Uterus (tissue), 4 donors: ENCODE measurements at places on chromosomes 7 and 10. TPM values are rescaled to one million over a fixed set of nuclear protein-coding genes. Genes with fewer than 3 reads are reported as not detected.

- no peak for DNase-seq
- no peak overlapping the region for H3K4me3 ChIP-seq
- H3K27ac ChIP-seq: no peak overlapping the region
- H3K27me3 ChIP-seq: no peaks in the 10 kb centered on the region
Measured at GRCh38 chr10:112904000-112904399, 46.0 kb upstream of the TCF7L2 start.

The ASAH2 gene
- total RNA-seq: not detected

The HMX2 gene
- not detected for total RNA-seq

DNA sequence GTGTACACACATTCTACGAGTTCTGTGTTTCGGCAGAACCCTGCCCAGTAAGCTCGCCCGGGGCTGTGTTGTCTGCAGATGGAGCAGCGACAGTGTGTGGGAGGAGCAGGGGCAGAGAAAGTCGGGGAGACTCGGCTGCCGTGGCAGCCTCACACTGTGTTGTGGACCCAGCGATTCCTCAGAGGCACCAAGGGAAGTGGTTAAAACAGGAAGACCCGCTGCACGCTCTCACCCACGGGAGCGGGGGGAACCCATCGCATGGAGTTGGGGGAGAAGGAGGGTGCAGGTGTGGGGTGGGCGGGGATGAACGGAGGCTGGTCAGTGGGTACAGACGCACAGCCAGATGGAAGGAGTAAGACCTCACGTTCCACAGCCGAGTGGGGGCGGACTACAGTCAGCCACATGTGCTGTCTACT is 250.2 kb downstream of the ELFN1 start:
- no peak for DNase-seq
- no peaks in the 10 kb centered on the region for H3K36me3 ChIP-seq
- H3K4me1 ChIP-seq: no peaks in the 10 kb centered on the region
- no peak overlapping the region for H3K27ac ChIP-seq

DNA sequence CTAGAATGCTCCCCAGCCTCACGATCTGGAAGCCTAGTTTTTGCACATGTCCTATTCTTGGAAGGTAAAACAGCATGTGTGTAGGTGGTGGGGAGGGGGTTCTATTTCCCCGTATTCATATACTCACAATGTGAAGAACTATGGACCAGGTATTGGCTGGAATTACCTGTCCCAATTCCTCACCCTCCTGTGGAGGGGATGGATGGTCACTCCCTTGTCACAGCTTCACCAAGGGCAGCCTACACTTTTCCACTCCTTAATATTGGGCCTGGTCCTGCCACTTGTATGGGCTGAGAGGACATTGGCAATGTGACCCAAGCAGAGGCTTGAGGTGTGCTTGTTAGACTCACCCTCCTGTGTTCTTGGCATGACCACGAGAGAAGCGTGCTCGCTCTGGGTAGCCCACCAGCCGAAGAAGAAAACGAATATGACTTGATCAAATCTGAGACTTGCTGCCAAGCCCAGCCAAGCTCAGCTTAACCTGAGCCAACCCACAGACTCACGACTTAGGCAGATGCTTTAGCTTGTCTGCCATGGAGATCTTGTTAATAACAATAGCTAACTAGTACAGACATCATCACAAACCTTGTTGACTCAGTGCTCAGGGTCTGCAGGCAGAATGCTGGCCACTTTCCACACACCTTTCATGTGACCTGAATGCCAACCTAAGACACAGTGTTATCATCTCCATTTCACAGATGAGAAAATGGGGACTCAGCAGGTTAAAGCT is 17.2 kb downstream of the ZNF488 start:
- H3K4me1 ChIP-seq: no peaks in the 10 kb centered on the region
- H3K4me3 ChIP-seq: no peak overlapping the region
- no peaks in the 10 kb centered on the region for H3K27me3 ChIP-seq
- H3K27ac ChIP-seq: no peak overlapping the region
- no peak for DNase-seq

DNA sequence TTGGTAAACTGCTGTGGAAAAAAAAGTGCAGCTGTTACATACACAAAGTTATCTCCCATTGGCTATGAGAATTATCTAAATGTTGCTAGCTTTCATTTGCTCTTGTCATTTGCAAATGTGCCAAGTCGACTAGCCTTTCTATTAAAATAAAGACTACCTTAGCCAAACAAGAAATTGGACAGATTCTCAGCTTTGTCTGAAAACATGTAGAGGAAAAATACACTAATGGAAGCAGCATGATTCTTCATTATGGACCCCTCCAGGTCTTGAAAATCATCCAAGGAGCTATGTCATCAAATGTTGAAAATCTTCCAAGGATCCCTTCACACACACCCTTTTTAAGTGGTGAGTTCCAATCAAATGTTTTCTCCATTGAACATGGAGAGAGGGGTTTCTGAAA is 237.7 kb downstream of the ETV1 start:
- no peaks in the 10 kb centered on the region for H3K27me3 ChIP-seq
- no peak overlapping the region for H3K4me3 ChIP-seq
- no peak for DNase-seq
- H3K36me3 ChIP-seq: no peaks in the 10 kb centered on the region

DNA sequence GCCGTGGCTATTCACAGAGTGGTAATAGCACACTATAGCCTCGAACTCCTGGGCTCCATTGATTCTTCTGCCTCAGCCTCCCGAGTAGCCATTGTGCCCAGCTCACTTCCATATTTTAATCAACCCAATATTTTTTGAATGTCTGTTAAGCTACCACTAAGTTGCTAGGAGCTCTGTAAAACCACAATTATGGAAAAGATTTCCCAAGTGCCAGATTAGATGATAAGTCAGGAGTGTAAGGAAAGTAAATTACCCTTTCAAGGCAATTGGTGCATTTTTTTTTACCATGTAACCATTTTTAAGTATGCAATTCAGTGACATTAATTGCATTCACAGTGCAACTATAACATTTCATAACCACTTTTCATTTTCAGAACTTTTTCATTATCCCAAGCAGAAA is 87.5 kb upstream of the GATAD1 start:
- no peaks in the 10 kb centered on the region for H3K4me1 ChIP-seq
- no peak for DNase-seq
- H3K36me3 ChIP-seq: no peaks in the 10 kb centered on the region
- no peaks in the 10 kb centered on the region for H3K27me3 ChIP-seq

DNA sequence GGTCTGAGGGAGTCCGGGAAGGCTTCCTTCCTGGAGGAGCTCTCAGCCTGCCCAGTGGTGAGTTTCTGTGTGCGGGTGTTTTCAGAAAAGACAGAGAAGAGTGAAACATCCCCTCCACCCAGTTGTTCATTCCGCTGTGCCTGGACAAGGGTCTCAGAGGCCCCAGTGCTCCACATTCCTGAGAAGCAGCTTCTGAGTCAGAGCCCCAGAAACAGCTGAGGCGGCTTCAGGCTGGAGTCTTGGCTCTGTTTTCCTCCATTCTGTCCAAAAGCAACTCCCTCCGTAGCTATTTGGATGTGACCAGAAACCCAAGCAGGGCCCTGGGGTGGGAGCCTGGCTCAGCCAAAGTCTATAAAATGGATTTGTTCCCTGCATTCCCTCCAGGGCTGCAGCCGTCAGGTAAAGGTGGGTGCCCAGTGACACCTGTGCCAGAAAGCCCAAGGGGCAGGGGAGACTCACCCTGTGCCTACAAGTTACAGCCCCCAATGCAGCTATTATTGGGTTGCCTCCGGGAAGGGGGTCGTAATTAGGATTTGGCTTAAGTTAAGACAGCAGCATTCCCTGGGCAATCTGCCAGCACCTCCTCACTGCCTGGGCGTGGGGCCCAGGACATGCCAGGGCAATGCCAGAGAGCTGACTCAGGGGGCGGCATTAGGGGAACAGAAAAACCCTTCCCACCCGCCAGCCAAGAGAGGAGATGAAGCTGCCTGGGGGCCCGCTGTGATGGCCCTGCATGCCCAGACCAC is 13.1 kb upstream of the CAMK2G start:
- H3K4me3 ChIP-seq: no peak overlapping the region
- no peaks in the 10 kb centered on the region for H3K36me3 ChIP-seq
- H3K27ac ChIP-seq: peak overlapping the region; percentile 82

The ANK3 gene
- total RNA-seq: 91.3 TPM
